ENCODE measurements at places on chromosomes 3 and 15. TPM values are rescaled to one million over a fixed set of nuclear protein-coding genes. Genes with fewer than 3 reads are reported as not detected.
A peak's percentile ranks its signal among the peaks of the same experiment; 100 is the strongest.

DNA sequence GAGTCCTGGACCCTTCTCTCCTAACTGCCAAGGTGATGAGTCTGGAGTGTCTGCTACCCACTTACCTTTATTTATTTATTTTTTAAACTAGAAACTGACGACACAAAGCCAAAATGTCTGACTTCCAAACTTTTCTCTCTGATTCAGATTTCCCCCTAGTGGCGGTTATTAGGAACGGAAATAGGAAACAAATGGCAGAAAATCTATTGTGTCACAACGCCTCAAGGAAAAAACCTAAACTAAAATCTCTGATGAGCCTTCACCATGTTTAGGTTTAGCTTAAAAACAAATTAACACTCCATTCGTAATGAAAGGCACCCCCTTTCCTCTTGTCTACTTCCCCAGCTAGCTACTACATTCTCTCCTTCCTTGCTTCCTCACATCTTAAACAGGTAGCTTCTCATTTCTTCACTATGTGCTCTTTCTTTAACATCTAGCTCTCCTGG, 94.0 kb upstream of the MEX3B start:
- no peak for DNase-seq

The TEX9 gene
- 7.9 TPM for total RNA-seq

- DNase-seq = no peak
Observed at GRCh38 chr3:158470944-158471638, 99.9 kb upstream of the MLF1 start.

The THRB gene
- total RNA-seq = 37.5 TPM

- no peak for DNase-seq
Observed at GRCh38 chr3:154023148-154023547, 98.0 kb upstream of the ARHGEF26 start.

The CNTN6 gene
- not detected for total RNA-seq

GRCh38 chr3:4794798-4795197, 184.4 kb upstream of the BHLHE40 start:
- no peak for DNase-seq

The SLC24A5 gene
- not detected for total RNA-seq

GRCh38 chr3:156148946-156149381, 28.6 kb downstream of the KCNAB1 start:
- DNase-seq = no peak

- DNase-seq = no peak
Observed at GRCh38 chr15:39781147-39781966, 1.3 kb downstream of the FSIP1 start.

The NR1I2 gene
- 96.7 TPM for total RNA-seq

DNA sequence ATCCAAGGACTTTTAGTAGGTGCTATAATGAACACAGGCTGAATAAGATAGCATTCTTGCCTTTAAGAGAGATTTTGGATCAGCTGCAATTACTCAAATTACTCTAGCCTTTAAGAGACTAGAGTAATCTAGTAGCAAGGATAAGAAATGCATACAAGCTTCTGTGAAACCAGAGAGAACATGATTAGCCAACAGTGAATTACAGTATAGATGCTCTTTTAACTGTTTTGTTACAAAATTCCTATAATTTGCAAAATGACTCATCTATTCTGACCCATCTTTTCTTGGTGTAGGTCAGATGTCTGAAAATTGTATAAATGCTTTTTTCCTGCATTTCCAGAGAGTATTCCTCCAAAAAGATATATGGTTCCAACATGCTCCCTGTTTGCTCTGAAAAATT, 66.9 kb downstream of the CEP63 start:
- DNase-seq = no peak

The ANKRD63 gene
- total RNA-seq = not detected

GRCh38 chr3:78368636-78369345, 1328.9 kb downstream of the ROBO2 start:
- DNase-seq = no peak

The NOX5 gene
- 0.27 TPM for total RNA-seq

The TIPARP gene
- total RNA-seq = 11.9 TPM

GRCh38 chr3:175411405-175411804, 552.3 kb downstream of the NAALADL2 start:
- DNase-seq = no peak

DNA sequence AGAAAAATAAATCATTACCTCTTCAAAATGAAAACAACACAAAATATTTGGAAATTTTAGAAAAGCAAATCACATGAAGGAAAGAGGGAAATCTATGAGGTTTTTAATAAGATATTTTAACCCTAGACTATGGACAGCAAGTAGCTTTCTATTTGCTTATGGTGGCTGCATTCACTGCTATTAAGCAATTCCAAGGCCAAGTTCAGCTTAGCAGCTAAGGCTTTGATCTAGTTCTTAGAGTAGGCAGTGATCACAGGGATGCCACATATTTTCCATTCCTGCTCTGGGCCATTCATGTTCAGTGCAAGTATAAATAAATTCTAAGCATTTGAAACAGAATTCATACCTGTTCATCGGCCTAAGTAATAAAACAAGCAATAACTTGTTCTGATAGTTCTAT, 235.3 kb downstream of the CDIN1 start:
- no peak for DNase-seq

The TTC21A gene
- total RNA-seq = 49.4 TPM

- DNase-seq = no peak
Observed at GRCh38 chr3:189297932-189298331, 126.2 kb downstream of the TPRG1 start.

DNA sequence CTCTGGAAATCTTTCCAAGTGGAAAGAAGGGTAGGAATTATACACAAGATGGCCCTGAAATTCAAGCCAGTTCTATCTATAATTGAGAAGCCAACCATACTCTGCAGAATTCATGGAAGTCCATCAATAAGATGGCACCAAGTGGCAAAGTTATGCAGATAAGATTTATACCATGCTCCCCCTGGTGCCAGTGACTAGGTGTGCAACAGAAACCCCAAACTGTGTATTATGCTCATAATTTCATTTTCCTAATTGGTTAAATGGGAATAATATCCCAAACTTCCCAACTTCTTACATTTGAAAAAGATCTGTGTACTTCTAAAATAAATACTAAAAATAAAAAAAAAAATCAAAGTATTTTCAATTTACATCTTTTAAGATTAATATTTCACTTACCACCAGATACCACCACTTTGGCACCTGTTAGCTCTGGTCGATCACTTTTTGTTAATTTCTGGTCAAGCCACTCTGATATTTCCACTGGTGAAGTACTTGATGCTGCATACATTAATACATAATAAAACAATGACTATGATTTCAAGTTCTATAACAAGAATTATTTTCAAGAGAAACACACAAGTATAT, 25.9 kb downstream of the ETFA start:
- no peak for DNase-seq

DNA sequence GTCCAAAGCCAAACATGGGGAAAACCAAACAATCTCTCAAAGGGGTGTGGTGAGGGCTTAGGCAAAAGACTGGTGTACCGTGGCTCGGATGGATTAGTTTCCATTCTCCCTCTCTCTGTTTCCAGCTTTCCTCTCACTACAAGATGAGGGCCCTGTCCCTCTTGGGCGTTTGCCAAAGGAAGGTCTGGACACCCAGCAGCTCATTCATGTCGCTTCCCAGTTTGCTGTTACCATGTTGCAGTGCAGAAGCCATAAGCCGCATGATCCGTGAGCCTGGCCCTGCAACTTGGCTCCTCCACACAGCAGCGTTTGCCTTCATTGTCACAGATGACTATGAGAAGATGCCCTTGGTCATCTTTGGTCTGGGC, 92.2 kb downstream of the APBA2 start:
- DNase-seq = no peak

DNA sequence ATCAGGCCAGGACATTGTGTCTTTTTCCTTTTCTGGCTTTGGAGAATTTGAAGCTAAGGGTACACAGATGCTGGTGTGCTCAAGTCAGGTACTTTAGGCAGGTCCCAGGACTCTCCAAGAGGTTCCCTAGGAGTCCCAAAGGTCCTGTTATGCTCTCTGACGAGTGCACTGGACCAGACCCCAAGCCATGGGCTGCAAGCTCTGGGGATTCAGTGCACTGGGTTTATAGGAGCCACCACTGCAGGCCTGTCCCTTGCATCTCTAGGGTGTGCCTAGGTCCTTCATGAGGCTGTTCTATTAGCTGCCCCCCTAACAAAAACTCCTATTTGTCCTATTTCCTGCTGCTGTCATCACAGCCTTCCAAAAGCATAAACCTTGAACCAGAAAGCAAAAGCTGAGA, 31.9 kb upstream of the BFSP2 start:
- no peak for DNase-seq

The PODXL2 gene
- 9.7 TPM for total RNA-seq

- DNase-seq = peak; percentile 13
Observed at GRCh38 chr3:116445311-116445841, at the start of gene LSAMP. LSAMP (minus strand) TSS chr3:116445487.

DNA sequence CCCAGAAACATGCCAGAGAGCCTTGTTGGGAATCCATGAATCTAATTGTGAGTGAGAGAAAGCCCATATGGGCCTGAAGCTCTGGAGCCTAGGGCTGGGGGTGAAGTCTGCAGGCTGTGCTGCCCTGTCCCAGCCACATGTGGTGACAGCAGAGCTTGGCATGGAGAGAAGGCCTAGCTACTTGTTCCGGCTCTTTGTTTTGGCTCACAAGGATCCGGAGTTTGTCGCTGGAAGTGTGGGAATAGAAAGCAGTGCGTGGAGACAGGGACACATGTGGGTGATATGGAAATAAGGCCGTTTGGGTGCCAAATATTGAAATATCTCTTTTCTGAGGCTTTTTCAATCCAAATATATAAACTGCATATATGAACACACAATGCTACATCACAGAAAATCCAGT, 78.2 kb downstream of the CLSTN2 start:
- DNase-seq = no peak

The SPINK8 gene
- not detected for total RNA-seq

- no peak for DNase-seq
Observed at GRCh38 chr3:5260992-5261501, 73.5 kb downstream of the EDEM1 start.

- DNase-seq = no peak
Observed at GRCh38 chr3:116341899-116342298, 103.4 kb downstream of the LSAMP start.

DNA sequence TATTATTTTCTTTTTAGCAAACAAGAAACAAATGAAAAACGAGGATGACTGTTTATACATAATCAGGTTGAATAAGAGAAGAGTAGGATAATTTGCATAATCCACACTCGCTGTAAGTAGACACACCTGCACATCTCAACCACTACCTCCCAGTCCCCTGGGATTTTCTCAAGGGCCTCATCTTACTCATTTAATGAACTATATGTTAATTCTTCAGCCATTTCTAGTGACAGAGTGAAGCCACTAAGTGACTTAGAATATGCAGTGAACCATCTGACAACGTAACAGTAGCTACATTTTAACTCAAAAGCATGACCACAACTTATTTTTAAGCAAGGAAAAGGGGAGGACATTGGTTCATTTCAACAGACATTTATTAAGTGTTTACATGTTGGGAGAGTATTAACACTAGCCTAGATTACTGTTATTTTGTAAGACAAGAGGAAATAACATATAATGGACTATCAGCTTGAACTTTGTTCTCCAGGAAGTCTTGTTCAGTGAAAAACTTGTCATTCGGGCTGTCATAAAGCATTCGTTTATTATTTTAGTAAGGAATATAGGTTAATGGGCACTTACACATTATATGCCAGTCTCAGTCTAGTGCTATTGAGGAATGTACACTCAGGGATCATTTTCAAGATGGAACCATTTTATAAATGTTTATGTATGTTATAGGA, 173.0 kb upstream of the ROBO2 start:
- DNase-seq = no peak
